ENCODE measurements at places on chromosomes 4 and X.

GRCh38 chr4:28073860-28074555, 1213.4 kb downstream of the STIM2 start:
- no peak for DNase-seq

DNA sequence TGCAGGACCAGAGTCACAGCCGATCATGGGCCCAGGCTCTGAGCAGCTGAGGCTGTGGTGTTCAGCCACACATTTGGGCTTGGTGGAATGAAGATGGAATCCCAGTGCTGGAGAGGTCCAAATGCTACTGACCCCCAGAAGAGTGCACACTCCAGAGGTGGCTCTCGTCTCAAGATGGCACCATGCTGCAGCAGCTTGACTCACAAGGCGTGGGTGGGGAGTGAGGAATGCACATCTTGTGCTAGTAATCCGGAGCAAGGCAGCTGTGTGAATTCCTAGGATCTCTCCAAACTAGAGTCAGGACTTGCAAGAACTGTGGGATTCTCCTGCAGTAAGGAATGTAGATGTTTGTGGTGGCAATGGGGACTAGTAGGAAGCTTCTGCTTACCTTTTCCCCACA, 28.7 kb downstream of the RAB28 start:
- no peak for DNase-seq

DNA sequence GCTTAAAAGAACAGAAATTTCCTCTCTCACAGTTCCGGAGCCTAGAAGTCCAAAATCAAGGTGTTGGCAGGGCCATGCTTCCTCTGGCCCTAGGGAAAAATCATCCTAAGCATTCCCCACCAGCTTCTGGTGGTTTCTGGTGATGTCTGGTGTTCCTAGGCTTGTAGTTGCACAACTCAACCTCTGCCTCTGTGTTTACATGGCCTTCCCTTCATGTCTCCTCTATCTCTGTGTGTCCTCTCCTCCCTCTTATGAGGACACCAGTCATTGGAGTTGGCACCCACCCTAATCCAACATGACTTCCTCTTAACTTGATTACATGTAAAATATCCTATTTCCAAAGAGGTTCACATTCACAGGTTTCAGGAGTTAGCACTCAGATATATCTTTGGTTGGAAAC, 15.4 kb downstream of the LRP2BP start:
- no peak for DNase-seq

DNA sequence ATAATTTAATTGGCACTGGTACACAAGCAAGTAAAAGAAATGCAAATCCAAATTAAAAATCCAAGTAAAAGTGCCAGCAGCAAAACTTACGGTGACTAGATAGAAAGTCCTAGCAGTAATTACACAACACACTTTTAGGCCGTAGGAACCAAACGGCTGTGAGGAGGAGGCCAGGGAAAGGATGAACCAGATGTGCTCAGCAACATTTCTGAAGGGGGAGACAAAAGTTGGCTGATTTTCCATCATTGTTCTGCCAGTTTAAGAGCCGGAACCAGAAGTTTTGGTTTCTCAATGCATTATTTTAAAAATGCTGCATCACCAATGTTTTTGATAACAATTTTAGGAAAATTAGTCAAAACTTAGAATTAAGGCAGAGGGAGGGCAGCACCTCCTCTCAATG, 68.7 kb upstream of the ENPP6 start:
- no peak for DNase-seq

- no peak for DNase-seq
Measured at GRCh38 chr4:37068580-37068979, 176.0 kb upstream of the NWD2 start.

DNA sequence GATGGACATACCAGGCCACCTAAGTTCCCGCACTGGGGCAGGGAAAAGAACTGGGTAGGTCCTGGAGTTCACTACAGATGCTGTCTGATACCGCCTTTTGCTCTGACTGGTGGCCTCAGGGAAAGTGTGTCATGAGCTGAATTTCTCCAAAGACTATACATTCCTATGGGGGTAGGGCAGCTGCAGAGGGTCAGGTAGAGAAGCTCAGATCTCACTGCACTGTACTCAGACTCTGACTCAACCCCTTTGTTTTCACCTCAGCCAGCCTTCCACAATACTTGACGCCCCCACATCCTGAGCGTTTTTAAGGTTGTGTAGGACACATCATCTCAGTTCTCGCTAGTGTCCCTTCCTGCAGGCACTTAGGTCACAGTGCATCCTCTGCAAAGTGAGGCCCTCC, 7.8 kb downstream of the GATB start:
- DNase-seq: no peak

GRCh38 chrX:24306440-24306839, 7.4 kb downstream of the SUPT20HL2 start:
- DNase-seq: no peak

- no peak for DNase-seq
Measured at GRCh38 chr4:107757864-107758476, 37.9 kb upstream of the PAPSS1 start.

- no peak for DNase-seq
Measured at GRCh38 chrX:15033917-15034316, 160.7 kb downstream of the MOSPD2 start.

DNA sequence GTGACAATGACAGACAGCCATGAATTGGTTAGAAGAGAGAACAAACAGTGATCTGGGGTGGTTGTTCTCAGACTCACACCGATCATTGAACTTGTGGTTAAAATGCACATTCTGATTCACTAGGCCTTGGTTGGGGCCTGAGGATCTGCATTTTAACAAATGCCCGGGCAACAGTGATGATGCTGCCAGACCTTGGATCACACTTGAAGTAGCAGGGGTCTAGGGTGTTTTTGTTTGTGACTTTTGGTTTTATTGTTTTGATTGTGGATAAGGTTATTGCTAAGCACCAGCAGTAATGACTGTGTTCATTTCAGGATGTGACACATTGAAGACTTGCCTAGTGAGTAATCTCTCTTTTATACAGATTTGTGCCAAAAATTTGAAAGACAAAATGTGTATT, 36.5 kb downstream of the TXLNG start:
- no peak for DNase-seq

GRCh38 chr4:40316782-40317635, 18.1 kb upstream of the CHRNA9 start:
- DNase-seq: peak; percentile 58

DNA sequence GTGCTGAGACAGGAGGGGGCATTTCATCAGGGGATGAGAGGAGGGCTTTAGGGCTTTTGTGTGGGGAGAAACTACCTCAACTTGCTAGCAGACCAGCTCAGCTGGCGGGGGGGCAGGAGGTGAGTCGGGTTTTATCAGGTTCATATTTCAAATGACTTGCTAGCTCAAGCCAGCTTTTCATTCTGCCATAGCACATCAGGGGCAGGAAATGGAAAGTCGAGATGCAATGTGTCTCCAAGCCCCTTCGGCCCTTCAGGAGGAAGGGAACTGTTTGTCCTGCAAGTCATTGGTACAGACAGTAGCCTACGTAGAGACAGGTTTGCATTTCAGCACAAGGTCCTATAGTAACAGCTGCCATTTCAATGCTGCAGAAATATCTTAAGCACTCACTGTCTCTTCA, 194.1 kb downstream of the PTTG2 start:
- no peak for DNase-seq

DNA sequence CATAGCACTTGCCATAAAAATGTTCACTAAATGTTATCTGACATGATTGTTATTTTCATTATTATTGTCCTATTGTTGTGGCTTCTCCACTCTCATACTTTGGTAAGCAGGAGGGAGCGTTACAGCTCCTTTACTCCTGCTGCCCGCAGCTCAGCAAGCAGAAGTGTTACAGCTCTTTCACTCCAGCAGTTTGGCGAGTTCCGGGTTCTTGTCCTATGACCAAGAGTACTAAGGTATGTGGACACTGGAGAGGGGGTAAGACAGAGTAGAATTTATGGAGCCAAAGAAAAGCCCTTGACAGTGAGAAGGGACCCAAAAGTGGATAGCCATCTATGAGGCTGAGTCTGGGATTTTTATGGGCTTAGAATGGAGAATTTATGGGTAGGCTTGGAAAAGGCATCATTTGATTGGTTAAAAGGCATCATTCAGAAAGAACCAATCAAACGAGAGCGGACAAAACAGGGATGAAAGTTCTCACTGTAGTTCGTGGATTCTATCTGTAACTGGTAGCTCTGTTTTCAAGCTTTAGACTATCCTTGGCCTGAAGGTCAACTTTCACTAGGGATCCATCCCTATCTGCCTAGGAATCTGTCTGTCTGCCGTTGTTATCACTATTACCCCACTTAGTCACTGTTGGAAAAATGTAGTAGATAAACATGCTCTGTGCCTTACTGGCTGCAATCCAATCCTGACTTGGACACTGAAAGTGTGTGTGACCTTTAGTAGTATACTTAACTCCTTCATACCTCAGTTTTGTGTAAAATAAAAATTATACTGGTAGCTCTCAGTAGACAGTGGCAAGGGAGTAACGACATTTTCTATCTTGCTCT, 545.6 kb upstream of the LCORL start:
- DNase-seq: no peak

DNA sequence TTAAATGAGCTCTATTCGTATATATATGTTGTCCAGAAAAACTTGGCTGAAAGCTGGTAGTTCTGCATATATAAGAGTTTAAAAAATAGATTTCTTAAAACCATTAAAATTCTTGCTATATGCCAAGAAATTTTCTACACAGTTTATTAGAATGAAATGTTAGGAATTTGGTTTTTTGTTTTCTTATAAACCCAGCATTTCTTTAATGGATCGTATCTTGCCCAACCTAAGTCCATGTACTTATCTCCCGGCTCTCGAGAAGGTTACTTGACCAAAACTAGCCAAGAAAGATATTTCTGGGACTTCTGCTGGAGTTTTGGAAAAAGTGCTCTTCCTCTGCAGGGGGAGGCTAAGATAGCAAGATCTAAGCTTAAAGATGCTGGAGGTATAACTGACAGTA, 4.7 kb upstream of the ASB5 start:
- DNase-seq: no peak

GRCh38 chr4:74391890-74392475, 27.0 kb downstream of the EREG start:
- DNase-seq: no peak

DNA sequence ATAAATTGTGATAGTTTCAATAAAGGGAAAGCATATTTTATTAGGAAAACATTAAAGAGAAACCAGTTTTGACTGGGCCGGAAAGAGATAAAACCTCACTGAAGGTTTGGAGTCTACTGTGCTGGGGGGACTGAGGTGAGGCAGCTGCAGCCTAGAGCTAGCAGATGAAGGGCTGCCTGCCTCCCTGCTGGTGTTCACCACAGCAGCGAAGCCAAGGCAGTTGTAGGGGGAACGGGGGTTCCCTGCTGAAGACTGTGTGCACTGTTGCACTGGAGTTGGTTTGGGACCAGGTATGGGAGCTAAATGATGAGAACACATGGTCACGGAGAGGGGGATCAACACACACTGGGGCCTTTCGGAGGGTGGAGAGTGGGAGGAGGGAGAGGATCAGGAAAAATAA, 546.5 kb upstream of the SMIM31 start:
- DNase-seq: no peak

DNA sequence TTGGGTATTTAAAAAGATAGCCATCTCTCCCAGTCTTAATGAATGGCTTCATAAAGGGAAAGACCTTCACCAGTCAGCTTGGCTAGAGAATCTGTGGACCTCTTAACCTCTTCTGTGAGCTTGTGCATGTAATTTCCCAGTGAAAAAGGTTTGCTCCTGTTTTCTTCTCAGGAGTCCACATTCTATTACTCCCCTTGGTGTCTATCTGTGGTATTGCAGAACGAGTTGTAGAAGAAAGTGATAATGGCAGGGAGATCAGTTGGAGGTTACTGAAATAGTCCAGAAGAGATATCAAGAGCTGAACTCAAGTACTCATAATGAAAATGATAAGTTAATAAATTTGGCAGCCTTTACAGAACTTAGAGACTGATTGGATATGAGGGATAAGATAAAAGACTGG, 16.5 kb upstream of the VAMP7 start:
- no peak for DNase-seq

GRCh38 chr4:140851032-140851636, 94.9 kb upstream of the TBC1D9 start:
- DNase-seq: no peak

GRCh38 chr4:166481055-166481454, 608.0 kb downstream of the TLL1 start:
- DNase-seq: no peak

DNA sequence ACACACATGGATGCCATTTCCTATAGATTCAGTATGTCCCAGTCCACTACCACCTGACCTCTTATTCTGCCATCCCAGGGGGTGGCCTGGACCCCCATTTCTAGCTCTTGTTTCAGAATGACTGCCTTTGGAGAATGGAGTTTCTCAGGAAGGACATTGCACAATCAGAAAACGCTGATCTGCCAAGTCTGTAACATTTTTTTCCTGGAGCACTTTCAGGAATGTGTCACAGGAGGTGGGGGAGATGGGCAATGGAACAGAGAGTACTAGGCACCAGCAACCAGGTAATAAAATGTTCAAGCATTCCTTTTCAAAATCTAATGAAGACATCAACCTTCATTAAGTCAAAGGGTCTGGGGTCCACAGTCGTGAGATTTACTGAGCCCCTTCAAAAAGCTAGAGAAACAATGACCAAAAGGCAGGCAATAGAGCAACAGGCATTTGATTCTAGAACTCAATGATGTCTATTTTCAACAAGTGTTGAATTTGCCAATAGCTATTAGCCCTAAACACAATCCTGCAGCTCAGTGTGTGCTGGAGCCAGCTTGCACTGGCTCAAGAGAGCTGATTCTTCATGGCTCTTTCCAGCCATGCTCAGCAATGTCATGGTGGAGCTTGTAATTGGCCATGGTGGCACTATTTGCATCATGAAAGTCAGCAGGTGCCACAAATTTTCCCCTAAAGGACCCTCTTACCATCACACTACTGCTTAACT, 87.1 kb downstream of the KDR start:
- no peak for DNase-seq

DNA sequence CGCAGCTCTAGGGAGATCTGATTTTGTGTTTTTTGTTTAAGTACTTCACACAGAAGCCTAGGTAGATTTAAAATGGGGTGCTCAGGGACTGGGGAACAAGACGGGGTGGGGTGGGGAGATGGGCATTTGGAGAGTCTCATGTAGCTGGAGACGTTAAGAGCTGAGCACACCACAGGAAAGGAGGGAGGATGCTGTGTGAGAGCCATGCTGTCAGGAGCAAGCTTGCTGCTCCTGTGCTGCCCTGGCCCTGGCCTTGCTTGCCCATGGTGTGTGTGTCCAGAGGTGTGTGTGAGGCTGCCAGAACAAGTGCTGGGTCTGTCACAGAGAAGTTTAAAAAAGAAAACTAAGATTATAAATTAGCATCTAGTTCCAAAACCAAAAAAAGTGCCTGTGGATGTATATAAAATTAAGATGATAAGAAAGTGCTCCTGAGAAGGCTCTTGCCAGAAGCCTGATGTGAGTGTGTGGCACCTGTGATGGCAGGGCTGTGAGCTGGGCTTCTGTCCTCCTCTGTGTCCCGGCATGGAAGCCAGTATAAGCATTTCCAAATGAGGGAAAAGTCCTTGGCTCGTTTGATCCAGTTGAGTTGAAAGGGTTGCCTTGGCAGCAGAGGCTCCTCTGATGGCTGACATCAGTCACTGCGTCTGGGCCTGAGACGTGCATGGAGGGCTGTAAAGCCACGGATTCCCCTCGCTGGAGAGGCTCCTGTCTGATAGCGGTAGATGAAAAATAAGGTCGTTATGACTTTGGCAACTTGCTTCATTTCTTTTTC, 63.5 kb downstream of the NELFA start:
- DNase-seq: no peak

Data from T-cell (primary cell).